ENCODE measurements at places on chromosomes 2 and 18. TPM values are rescaled to one million over a fixed set of nuclear protein-coding genes. Genes with fewer than 3 reads are reported as not detected.

NDUFAF7 gene
- total RNA-seq, result 27.0 TPM

GNAL gene
- total RNA-seq, result 12.6 TPM

DOK6 gene
- 5.1 TPM for total RNA-seq

C2orf15 gene
- 7.8 TPM for total RNA-seq

DNA sequence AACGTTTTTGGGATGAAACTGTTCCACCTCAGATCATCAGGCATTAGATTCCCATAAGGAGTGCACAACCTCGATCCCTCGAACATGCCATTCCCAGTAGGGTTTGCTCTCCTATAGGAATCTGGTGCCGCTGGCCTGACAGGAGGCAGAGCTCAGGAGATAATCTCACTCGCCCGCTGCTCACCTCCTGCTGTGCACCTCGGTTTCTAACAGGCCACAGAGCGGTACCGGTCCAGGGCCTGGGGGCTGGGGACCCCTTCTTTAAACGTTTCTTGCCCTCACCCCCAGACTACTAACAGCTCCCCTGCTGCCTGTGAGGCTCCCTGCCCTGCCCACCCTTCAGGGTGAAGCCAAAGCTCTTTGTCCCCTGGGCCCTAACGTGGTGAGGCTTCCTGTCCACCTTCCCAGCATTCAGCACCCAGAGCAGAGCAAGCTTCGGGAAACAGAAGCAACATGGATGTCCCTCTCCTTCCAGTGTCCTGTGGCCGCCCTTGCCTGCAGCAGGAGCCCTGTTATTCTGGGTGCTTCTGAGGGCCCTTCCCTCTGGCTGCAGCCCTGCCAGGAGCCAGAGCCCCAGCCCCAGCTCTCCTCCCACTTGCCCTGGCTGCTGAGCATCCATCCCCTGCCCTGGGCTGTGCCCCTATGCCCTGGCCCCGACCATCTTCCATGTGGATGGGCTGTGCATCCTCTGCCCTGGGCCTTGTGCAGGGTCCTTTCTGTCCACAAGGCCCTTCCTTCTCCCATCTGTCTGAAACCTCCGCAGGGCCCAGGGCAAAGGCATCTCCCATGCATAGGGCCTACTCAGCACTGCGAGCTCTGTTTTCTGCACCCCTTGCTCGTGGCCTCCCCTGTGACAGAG lies 140.1 kb downstream of the MBP start:
- H3K36me3 ChIP-seq, result no peaks in the 10 kb centered on the region
- no peak for DNase-seq
- peaks cover 4% of the 10 kb centered on the region for H3K27me3 ChIP-seq
- no peak overlapping the region for H3K27ac ChIP-seq
- H3K4me1 ChIP-seq, result peaks cover 11% of the 10 kb centered on the region

GRCh38 chr2:190062601-190063000 lies at the start of gene MSTN:
MSTN (minus strand) TSS chr2:190062729; CDS start chr2:190062596, 133 bp downstream.
- H3K27ac ChIP-seq, result no peak within 1 kb of the TSS
- H3K36me3 ChIP-seq, result no peaks in the 10 kb centered on the region
- no peaks in the 10 kb centered on the region for H3K4me1 ChIP-seq

DNA sequence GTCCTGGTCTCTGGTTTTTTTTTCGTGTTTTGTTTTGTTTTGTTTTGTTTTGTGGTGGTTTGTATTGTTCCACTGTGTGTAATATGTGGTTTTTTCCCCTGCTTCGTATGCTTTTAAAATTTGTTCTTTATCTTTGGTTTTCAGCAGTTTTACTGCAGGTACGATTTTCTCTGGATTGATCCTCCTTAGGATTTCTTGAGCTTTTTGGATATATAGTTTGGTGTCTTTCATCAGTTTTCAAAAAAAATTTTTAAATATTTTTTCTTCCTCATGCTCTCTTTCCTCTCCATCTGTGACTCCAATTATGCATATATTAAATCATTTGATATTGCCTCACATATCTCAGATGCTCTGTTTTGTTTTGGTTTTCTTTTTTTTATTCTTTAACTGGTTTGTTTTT lies 78.0 kb downstream of the SPOPL start:
- H3K4me3 ChIP-seq, result no peak overlapping the region
- DNase-seq, result no peak
- H3K36me3 ChIP-seq, result peaks cover 85% of the 10 kb centered on the region
- H3K27me3 ChIP-seq, result no peaks in the 10 kb centered on the region
- no peaks in the 10 kb centered on the region for H3K4me1 ChIP-seq

DNA sequence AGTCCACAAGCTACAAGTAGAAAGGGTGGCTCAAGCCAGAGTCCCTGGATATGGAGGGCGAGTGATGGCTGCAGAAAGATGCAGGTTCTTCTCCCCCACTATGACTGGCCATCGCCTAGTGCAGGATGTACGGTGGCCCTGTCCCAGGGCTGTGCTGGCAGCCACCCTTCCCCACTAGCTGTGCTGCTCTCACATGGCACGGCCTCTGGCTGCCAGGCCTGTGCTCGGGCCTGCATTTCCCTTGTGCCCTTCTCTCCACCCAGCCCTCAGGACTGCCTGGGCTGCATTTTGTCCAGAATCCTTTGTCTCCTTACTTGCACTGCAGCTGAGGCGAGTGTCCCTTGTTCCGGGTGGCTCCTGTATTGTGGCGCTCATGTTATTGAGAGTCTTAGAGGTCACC lies 1.6 kb upstream of the RAMP1 start:
- peaks cover 80% of the 10 kb centered on the region for H3K27me3 ChIP-seq
- peaks cover 20% of the 10 kb centered on the region for H3K4me1 ChIP-seq
- no peak for DNase-seq
- no peak overlapping the region for H3K27ac ChIP-seq

DNA sequence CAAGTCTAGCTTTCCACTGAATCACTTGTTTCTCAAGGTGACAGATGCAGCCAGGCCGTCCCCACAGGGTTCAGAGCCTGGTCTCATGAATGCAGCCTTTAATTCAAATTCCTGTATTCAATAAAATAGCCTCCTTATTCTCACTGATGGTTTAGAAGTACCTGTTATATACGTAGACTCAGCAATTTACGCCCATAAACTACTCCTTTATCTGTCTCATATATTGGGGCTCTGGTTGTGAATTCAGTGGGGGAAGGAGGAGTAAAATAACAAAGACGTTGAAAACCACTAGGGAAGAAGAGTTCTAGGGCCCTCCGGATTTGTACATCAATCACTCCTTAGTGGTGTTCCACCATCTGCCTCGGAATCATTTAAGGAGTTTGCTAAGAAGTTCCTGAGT lies 1.7 kb downstream of the OBSL1 start:
- no peak for DNase-seq
- H3K27ac ChIP-seq, result peak overlapping the region; percentile 85
- H3K4me3 ChIP-seq, result peak overlapping the region; percentile 77
- no peaks in the 10 kb centered on the region for H3K27me3 ChIP-seq

DNA sequence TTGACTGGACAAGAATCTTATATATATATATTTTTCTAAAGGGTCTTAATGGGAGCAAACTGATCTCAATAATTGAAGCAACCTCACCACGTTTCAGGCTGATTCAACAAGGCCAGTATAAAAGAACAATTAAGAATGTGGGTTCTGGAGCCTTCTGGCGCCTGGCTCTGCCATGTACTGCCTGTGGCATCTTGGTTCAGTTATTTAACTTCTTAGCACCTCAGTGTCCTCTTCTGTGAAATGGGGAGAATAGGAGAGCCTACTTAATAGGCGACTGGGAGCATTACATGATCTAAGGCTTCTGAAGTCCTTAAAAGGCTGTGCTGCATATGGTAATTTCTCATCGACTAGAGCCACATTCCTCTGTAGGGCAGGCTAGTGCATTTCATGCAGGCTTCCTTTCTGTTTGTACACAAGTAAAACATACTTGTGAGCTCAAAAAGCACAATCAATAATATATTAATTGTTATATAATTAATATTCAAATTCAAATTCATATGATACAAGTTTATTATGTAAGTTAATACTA lies 118.4 kb upstream of the LYPD1 start:
- no peaks in the 10 kb centered on the region for H3K36me3 ChIP-seq
- H3K27me3 ChIP-seq, result no peaks in the 10 kb centered on the region
- no peaks in the 10 kb centered on the region for H3K4me1 ChIP-seq
- DNase-seq, result no peak
- H3K27ac ChIP-seq, result no peak overlapping the region

DNA sequence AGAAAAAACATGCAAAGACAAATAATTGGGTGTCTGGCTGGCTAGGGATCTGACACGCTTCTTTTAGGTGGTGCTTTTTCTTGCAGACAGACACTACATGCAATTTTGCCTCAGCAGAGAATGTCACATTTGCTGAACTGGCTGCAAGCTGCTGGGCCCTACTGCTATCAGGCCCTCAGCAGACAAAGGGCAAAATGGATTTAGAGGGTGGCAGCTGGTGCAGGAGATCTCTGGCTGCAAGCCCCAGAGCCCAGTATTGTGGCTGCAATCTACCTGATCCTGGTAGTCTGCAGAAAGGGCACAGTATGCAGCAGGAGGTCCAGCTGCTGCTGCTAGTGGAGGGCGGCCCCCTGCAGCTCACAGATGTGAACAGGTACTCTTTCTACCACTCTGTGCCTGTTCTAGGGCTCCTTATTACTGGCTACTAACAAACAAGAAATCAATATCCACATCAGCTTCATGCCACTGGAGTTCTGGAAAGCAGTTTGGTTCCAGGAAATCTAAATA lies 796.7 kb upstream of the CELF4 start:
- H3K27ac ChIP-seq, result no peak overlapping the region
- DNase-seq, result no peak
- no peaks in the 10 kb centered on the region for H3K4me1 ChIP-seq
- H3K4me3 ChIP-seq, result no peak overlapping the region
- no peaks in the 10 kb centered on the region for H3K36me3 ChIP-seq

GRCh38 chr2:45945302-45945717 lies 293.8 kb downstream of the PRKCE start:
- no peak overlapping the region for H3K4me3 ChIP-seq
- H3K36me3 ChIP-seq, result no peaks in the 10 kb centered on the region
- peaks cover 29% of the 10 kb centered on the region for H3K4me1 ChIP-seq
- no peak for DNase-seq

DNA sequence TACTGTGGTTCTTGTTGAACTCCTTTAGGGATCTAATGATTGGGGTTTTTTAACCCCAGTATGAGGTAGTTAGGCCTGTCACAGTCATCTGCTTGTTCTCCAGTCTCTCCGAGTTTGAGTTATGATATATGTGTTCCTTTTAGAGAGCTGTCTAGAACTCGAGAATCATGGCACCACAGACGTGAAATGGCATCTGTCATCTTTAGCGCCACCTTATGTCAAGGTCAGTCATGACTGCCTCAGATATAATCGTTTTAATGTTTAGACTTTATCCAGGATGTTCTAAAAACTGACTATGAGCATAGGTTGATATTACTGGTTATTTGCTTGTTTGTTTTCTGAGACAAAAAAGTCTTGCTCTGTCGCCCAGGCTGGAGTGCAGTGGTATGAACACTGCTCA lies 112.2 kb downstream of the CEP192 start:
- H3K4me1 ChIP-seq, result no peaks in the 10 kb centered on the region
- no peak for DNase-seq
- H3K27ac ChIP-seq, result no peak overlapping the region
- H3K4me3 ChIP-seq, result no peak overlapping the region
- no peaks in the 10 kb centered on the region for H3K27me3 ChIP-seq

- no peak for DNase-seq
- H3K36me3 ChIP-seq, result peaks cover 3% of the 10 kb centered on the region
- H3K27ac ChIP-seq, result no peak overlapping the region
- peaks cover 2% of the 10 kb centered on the region for H3K27me3 ChIP-seq
- H3K4me1 ChIP-seq, result peaks cover 7% of the 10 kb centered on the region
Measured at GRCh38 chr2:222352981-222353380, 54.2 kb upstream of the PAX3 start.

- H3K4me1 ChIP-seq, result peaks cover 2% of the 10 kb centered on the region
- no peak overlapping the region for H3K27ac ChIP-seq
- H3K27me3 ChIP-seq, result no peaks in the 10 kb centered on the region
- no peaks in the 10 kb centered on the region for H3K36me3 ChIP-seq
- no peak for DNase-seq
Measured at GRCh38 chr18:11526675-11527074, 82.7 kb upstream of the SLC35G4 start.

DNA sequence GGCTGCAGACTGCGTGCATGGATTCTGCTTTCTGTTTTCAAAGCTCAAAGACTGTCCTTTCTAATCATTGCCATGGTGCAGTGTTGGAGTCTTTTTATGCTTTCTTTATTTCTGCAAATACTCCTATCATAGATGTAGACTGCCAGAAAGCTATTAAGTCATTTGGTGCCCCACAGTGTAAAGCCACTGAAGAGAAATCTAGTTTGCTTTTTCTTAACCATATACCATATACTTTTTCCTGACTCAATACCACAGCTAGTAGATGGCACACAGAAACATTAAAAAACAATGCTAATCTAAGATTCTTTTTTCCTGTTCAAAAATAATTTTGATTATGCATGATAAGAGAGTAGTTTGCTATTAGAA lies 109.9 kb upstream of the RAB27B start:
- no peak overlapping the region for H3K27ac ChIP-seq
- H3K4me3 ChIP-seq, result no peak overlapping the region
- peaks cover 7% of the 10 kb centered on the region for H3K4me1 ChIP-seq
- peaks cover 28% of the 10 kb centered on the region for H3K27me3 ChIP-seq

DNA sequence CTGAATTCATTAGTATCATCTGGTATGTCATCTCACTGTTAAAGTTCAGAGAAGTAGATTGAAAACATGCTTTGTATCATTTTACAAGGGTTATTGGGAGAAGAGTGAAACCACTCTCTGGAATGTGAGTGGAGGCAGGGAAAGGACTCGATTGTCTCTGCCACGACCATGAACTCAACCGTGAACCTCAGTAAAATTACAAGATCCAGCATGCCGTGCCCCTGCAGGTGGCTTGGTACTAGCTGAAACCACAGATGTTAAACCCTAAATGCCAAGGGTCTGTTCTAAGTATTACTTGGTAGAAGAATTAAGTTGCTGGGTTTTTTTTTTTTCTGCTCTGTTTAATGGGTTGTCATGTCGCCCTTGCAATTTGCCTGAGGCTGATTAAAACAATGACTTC lies 197.2 kb downstream of the MYO3B start:
- peak overlapping the region; percentile 43 for H3K27ac ChIP-seq
- no peak overlapping the region for H3K4me3 ChIP-seq
- H3K27me3 ChIP-seq, result peaks cover 18% of the 10 kb centered on the region
- DNase-seq, result no peak
- no peaks in the 10 kb centered on the region for H3K36me3 ChIP-seq

- no peak overlapping the region for H3K27ac ChIP-seq
- H3K4me1 ChIP-seq, result peaks cover 11% of the 10 kb centered on the region
- H3K36me3 ChIP-seq, result no peaks in the 10 kb centered on the region
- H3K4me3 ChIP-seq, result no peak overlapping the region
Measured at GRCh38 chr2:51424418-51424817, 392.5 kb upstream of the NRXN1 start.

- no peak overlapping the region for H3K4me3 ChIP-seq
- no peaks in the 10 kb centered on the region for H3K27me3 ChIP-seq
- no peaks in the 10 kb centered on the region for H3K36me3 ChIP-seq
- H3K27ac ChIP-seq, result no peak overlapping the region
Measured at GRCh38 chr18:63192126-63192884, 127.3 kb downstream of the BCL2 start.

DNA sequence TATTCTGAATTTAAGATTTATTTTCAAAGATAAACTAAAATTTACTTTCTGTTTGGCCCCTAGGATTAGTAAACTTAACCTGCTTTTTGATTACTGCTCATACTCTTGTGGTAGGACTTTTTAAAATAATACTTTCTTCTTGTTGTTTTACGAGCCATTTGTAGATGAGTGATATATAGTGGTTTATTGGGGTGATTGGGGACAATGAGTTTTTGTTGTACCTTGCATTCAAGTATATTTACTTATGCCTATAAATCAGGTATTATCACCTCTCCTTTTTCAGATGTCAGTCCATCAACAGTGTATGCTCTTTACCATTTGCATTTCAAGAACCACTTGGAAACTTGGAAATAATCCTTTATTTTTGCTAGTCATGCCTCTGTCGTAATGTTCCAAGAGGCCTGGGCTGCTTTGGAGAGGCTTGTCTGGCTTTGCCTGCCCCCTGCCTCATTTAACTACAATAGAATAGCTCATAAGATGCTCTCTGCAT lies 131.3 kb downstream of the COMMD1 start:
- no peaks in the 10 kb centered on the region for H3K27me3 ChIP-seq
- H3K4me1 ChIP-seq, result peaks cover 29% of the 10 kb centered on the region
- no peak overlapping the region for H3K27ac ChIP-seq
- no peak overlapping the region for H3K4me3 ChIP-seq
